ENCODE measurements at places on chromosomes 6 and 20.

DNA sequence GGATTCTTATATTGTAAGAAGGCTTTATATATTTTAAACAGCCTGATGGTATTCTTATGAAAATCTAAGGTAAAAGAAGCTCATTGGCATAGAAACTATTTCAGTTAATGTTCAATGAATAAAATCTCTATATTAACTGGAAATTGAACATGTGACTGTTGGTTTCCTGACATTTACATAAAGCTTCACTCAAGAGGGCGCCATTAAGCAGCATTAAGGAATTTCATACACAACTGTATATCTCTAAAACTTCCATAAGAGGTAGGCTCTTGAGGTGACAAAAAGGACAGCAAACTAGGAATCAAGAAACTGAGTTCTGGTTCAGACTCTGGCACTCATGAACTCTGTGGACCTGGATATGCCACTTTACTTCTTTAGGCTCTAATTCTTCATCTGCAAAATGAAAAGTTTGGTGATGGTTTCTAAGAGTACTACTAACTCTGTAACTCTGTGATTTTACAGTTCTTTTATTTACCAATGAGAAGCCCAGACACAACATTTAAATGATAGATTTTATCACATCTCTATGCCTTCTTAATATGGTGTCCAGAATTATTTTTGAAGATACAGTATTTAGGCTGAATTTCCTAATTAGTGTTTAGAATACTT is 147.5 kb downstream of the FLRT3 start:
- DNase-seq: peak; percentile 22

DNA sequence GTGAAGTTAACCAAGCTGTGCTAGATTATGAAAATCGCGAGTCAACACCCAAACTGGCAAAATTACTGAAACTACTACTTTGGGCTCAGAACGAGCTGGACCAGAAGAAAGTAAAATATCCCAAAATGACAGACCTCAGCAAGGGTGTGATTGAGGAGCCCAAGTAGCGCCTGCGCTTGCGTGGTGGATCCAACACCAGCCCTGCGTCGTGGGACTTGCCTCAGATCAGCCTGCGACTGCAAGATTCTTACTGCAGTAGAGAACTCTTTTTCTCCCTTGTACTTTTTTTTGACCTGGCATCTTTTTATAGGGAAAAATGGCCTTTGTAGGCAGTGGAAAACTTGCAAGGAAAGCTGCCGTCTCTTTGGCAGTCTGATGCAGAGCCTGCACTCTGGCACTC is 6.8 kb downstream of the GID8 start:
- no peak for DNase-seq

DNA sequence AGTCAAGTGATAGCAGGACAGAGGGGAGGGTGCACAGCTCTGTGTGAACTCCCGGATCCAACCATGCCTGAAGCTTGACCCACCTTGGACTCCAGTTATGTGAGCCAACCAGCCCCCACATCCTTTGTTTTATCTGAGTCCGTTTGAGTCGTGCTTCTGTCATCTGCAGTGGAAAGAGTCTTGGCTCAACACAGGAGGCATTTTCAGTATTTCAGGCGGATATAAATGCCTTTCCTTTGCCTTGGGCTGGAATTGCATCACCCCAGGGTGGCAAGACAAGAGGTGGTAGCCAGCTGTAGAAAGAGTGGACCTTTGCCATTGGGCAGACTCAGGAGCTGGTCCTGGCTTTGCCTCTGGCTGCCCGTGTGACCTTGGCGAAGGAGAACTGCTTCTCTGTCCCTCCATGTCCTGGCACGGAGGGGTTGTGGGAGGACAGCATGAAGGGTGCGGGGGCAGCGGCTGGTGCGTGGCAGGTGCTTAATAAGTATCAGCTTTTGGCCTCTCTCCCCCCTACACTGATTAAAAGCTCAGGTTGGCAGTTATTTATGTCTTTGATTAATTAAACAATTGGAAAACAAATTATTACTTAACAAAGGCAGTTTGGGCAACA is 42.6 kb upstream of the APCDD1L start:
- DNase-seq: no peak

DNA sequence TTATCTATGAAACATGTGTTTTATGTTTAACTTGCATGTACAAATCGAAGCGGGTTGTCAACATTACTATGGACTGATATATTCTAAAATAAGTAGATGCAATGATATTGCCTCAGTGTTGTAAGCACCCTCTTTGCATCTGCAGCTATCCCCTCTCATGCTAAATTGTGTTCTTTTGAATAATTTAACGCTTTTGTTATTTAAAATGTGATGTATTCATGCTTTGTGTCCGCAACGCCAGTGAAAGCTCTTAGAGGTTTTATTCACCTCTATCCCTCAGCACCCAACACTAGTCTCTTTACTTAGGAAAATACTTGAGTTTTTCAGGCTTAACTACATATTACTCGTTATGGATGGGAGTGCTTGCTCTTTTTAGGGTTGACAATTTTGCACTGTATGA is 173.7 kb upstream of the ID4 start:
- DNase-seq: no peak

- DNase-seq: no peak
Measured at GRCh38 chr6:64932486-64932885, 774.5 kb downstream of the EYS start.

DNA sequence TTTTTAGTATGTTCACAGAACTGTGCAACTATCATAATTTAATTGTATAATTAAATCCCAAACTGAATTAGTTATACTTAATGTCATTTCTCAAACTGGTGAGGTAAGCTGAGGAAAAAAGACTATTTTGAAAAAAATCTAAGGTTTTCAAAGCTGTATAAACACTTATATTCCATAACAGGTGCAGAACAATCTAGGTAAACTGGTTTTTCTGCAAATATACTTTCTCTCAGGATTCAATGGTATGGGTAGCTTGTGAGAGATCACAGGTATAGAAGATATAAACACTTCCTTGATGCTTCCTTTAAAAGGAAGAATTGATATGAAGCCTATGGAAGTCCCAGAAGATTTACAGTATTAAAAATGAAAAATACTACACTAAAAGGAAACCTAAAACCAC is 33.7 kb downstream of the NOL7 start:
- no peak for DNase-seq

- no peak for DNase-seq
Measured at GRCh38 chr20:54665812-54666211, 190.4 kb downstream of the DOK5 start.

DNA sequence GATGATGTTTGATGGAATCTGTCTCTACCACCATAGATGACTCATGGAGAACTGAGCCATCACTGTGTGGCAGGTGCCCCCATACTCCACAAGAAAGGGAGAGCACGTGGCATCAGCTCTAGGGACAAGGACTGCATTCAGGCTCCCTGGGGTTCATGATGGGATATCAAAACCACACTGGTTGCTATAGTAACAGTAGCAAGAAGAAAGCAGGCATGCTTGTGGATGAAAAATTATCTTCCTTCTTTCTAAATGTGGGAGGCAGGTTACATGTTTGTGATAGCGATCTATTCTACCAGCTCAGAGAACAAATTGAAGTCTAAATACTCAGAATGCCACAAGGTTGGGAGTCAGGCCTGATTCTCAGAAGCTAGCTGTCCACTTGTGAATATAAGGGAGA is 224.2 kb downstream of the ARHGAP18 start:
- DNase-seq: no peak

GRCh38 chr6:38239719-38240451 is 399.8 kb downstream of the BTBD9 start:
- no peak for DNase-seq

DNA sequence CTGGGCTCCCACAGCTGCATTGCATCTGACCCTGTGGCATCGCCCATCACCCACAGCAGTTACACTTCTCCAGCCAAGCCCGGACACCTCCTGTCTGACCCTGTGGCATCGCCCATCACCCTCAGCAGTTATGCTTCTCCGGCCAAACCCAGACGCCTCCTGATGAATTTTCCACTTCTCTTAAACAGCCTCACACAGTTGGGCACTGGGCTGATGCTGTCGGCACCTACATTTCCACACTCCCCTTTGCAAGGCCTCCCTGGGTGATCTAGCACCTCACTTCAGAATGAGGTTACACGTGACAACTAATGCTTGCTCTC is 175.2 kb upstream of the ARID1B start:
- no peak for DNase-seq

DNA sequence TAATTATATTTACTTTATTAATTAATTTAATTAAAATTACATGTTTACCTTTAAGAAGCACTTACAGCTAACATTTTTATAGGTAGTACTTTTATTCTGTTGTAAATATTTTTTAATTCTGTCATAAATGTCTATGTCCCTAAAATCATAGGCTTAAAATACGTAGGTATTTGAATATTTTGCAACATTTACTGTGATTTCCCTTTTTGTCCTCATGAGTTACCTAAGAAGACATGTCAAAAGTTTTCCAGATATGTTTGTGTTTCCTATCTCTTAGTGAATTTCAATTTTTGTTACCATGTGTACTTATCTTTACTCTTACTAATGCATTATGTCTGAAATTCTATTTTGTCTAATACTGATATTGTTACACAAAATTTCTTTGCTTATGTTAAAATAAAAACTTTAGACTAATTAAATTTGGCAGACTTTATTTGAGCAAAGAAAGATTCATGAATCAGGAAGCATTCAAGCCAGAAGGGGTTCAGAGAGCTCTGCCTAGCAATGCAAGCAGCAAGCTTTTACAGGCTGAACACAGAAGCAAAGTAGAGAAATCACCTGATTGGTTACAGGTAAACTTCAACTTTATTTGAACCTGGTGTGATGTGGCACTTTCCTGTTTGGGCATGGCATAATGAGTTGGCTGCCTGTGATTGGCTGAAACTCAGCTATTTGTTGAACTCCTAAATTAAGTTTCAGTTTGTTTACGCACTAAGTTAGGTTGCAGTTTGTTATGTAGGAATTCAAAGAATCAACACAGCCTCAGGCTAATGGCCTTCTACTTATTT is 123.2 kb upstream of the TMEM170B start:
- DNase-seq: no peak

- DNase-seq: no peak
Measured at GRCh38 chr6:46465294-46466165, 25.7 kb downstream of the RCAN2 start.

- DNase-seq: no peak
Measured at GRCh38 chr20:4131911-4132310, 116.6 kb upstream of the RNF24 start.

GRCh38 chr6:3905945-3906845 is 57.0 kb downstream of the FAM50B start:
- no peak for DNase-seq

DNA sequence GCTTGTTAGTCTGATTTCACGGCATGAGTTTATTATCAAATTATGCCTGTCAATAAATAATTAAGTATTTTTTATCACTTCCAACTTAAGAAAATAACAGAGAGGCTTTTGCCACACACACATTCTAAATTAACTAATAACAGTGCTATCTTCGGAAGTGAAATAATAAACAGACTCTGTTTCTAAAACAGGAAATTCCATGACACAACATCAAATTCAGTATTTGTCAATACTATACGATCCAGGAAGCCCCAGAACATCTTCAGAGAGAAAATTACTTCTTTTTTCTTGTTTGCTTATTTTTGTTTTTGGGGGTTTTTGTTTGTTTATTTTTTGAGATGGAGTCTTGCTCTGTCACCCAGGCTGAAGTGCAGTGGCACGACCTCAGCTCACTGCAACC is 150.7 kb upstream of the PRDM1 start:
- DNase-seq: no peak

GRCh38 chr6:41325446-41326066 is 9.9 kb upstream of the NCR2 start:
- DNase-seq: no peak

DNA sequence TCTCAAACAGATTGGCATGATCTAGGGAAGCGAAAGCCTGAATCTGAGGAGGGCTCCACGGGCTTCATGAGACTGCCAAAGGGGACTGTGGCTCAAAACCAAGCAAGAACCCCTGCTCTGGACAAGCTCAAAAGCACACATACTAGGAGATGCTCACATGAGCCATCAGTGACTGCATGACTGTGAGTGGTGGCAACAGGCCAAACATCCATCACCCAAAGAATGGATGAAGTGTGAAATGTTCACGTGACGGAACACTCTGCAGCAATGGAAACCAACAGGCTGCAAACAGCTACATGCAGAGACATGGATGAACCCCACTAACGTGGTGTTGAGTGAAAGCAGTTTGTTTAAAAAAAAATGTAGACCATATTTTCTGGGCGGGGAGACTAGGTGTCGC is 136.3 kb downstream of the PREX1 start:
- no peak for DNase-seq

DNA sequence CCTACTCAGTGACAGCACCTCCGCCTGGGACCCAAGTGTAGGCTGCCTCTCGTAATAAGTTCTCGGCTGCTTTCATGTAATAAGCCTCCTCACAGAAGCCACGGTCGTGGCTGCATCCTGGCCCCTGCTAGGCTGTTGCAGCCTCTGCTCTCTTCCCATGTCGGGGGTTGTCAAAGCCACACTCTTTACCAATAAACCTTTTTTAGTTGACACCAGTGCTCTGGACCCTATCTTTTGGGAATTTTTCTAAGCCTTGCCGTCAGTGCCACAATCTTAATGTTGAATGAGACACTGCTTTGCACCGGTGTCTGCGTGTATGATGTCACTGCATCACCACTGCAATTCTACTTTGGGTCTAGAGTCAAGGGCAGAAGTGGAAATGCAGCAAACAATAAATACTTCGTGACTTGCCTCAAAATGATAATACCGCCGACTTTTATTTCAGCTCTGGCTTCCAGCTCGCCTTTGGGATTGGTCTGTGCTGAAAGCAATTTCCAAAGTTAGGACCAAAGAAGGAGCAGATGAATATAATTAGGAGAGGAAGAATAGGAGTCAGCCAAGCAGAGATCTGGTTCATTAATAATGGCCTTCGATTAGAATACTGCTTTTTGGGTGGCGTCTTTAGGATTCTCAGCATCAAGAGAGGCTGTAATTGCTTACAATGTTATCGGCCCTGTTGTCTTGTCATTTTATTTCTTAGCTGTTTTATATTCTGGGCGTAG is 57.6 kb upstream of the CCN6 start:
- DNase-seq: no peak

DNA sequence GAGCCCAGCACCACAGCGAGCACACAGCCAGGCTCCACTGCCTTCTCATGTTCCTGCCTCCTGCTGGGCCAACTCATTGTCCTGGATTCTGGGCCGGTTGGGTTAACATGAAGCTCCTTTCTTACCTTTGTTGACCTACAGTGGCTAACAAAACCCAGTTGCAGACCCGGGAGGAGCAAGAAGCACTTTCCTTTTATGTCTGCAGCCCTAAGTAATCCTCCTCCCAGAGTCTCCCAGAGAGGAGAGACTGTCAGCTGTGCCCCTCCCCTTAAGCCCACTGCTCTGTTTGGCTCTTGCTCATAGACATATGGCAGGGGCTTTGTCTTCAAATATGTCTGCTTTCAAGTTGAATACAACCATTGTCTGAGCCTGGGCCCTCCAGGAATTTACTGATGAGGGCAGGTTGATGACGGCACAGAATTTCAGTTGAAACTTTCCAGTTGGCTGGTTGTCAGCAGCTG is 55.2 kb downstream of the PSMB1 start:
- no peak for DNase-seq

GRCh38 chr20:9301129-9302090 is 213.0 kb upstream of the LAMP5 start:
- no peak for DNase-seq

DNA sequence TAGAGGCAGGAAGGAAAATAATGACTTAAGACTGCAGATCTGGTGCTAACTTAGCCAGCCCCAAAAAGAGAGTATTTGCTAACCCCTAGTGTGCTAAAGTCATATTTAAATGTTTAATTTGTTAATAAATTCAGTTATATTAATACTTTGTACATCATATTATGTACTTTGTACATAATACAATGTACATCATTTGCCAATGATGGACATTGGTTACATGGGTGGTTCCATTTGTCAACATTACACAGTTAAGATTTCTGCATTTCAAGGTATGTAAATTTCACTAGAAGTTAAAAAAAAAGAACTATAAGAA is 63.9 kb upstream of the PIM1 start:
- no peak for DNase-seq

- no peak for DNase-seq
Measured at GRCh38 chr6:25052181-25052580, 116.4 kb upstream of the RIPOR2 start.
